Tibial nerve (tissue), 4 donors: ENCODE measurements at places on chromosomes 6 and 20. TPM values are rescaled to one million over a fixed set of nuclear protein-coding genes. Genes with fewer than 3 reads are reported as not detected.
A peak's percentile ranks its signal among the peaks of the same experiment; 100 is the strongest.

GRCh38 chr6:24757611-24758010 lies 17.1 kb upstream of the GMNN start:
- no peak for DNase-seq
- H3K4me3 ChIP-seq: no peak overlapping the region
- no peaks in the 10 kb centered on the region for H3K4me1 ChIP-seq
- H3K27me3 ChIP-seq: no peaks in the 10 kb centered on the region
- H3K27ac ChIP-seq: no peak overlapping the region

SCRT2 gene
- total RNA-seq: not detected

- no peak overlapping the region for H3K27ac ChIP-seq
- no peak overlapping the region for H3K4me3 ChIP-seq
- DNase-seq: no peak
- no peaks in the 10 kb centered on the region for H3K27me3 ChIP-seq
These were observed 47.5 kb downstream of the FOXC1 start for GRCh38 chr6:1657116-1657770.

- peak overlapping the region; percentile 18 for H3K27ac ChIP-seq
- H3K36me3 ChIP-seq: no peaks in the 10 kb centered on the region
- DNase-seq: no peak
- no peaks in the 10 kb centered on the region for H3K4me1 ChIP-seq
- H3K27me3 ChIP-seq: no peaks in the 10 kb centered on the region
- no peak overlapping the region for H3K4me3 ChIP-seq
These were observed 82.3 kb downstream of the MLIP start for GRCh38 chr6:54193560-54193959.

- no peaks in the 10 kb centered on the region for H3K27me3 ChIP-seq
- no peak for DNase-seq
- no peaks in the 10 kb centered on the region for H3K4me1 ChIP-seq
These were observed 40.5 kb upstream of the ZNF831 start for GRCh38 chr20:59123011-59123677.

SERPINB6 gene
- total RNA-seq: 163 TPM

SYNDIG1 gene
- total RNA-seq: 15.5 TPM

DNA sequence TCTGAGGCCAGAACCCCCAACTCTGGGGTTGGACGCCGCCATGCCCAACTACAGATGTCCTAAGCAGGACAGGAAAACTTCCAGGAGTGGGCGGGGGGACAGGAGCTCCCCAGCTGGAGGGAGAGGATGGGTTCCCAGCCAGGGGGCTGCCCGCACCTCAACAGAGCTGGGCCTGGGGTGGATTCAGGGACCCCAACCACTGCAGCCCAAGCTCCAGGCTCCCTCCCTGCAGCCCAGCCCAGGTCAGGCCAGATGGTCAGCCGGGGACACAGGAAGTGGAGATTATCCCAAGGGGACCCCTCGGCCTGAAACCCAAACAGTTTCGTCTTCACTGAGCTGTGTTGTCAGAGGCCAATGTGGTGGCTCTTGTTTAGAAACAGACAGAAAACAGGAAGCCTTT lies 9.4 kb downstream of the LAMA5 start:
- DNase-seq: no peak
- H3K4me1 ChIP-seq: peaks cover 74% of the 10 kb centered on the region
- H3K36me3 ChIP-seq: no peaks in the 10 kb centered on the region
- H3K27me3 ChIP-seq: no peaks in the 10 kb centered on the region
- H3K4me3 ChIP-seq: no peak overlapping the region

VSTM2L gene
- total RNA-seq: not detected

TFAP2C gene
- total RNA-seq: 2.1 TPM

DNA sequence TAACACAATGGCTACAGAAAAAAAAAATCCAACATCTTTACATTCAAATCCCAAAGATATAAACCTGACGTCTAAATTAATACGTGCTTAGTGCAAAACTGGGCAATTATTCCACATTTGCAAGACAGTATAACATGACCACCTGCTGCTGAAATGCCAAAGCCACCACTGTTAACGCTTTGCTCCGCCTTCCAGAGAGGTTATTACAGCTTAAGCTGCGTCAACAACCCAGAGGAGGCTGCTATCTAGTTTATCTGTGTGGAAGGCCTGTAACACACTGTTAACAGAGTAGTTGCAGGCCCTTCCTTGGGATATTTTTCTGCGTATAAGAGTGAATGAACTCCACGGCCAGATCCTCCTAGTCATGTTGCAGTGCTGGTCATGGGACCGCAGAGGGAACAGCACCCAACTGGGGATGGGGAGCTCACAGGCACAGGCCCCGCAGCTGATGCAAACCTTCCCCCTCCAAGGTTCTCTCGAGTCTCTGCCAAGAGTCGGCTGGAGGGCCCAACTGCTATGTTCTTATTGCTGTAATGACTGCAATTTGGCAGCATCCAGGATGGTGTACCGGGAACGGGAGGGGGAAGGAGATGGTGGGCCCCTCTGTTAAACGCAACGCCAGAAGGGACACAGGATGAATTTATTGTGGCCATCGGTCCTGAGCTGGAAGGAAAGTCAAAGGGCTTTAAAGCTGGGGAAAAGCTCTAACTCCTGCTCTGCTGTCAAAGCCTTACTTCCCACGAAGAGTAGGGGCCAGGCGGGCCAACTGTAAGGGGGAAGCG lies 993 bp upstream of the NCOA7 start:
- H3K4me3 ChIP-seq: peak overlapping the region; percentile 94
- H3K4me1 ChIP-seq: peaks cover 53% of the 10 kb centered on the region
- H3K27ac ChIP-seq: peak overlapping the region; percentile 98
- no peaks in the 10 kb centered on the region for H3K36me3 ChIP-seq
